ENCODE measurements at places on chromosomes 2 and 18.

DNA sequence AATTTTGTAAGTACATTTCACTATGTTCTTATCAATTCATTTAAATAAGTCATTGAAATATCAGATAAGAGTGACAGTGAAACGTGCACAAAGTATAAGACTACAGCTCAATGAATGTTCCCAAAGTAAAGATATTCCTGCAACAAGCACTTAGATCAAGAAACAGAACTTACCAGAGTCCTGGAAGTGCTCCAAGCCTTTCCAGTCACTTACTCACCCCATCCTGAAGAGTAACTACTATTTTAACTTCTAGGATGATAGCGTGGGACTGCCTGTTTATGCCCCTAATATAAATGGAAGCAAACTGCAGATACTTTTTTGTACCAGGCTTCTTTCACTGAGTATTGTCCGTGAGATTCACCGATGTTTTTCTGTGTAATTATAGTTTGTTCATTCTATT is 768.9 kb downstream of the SLC4A3 start:
- DNase-seq: no peak

GRCh38 chr2:105180491-105180972 is 61.0 kb upstream of the GPR45 start:
- DNase-seq: no peak

- DNase-seq: no peak
Observed at GRCh38 chr2:209382775-209383174, 41.1 kb upstream of the MAP2 start.

DNA sequence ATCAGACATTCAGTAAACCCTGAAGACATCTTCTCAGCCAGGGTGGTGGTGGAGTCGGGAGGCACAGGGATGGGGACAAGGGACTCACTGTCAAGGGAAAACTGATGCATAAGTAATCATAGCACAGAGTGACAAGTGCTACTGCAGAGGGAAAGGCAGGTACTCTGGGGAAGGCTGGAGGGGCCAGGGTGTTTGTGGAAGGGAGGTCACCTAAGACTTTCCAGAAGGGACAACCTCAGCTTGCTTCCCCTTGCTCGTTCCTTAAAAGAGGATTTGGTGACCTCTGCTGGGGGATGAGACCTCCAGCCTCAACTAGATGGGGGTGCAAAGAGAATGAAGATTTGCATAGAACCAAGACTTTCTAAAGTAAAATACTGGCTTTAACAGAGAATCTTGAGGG is 99.5 kb downstream of the SLC4A3 start:
- no peak for DNase-seq

DNA sequence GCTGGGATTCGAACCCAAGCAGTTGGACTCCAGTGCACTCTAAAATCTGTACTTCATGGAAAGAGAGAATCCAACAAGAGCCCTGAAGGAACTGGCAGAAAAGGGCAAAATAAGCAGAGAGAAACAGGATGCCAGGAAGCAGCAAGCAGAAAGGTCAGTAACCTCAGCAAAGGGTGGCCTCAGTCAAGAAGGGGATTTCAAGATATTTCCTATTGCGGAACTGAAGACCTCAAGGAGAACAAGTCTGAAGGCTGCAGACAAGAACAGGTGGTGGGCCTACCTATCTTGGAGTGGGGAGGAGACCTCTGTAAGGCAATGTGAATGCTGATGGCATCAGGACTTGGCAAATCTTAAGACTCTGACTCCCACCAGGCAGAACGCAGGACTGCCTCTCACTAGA is 20.1 kb upstream of the MREG start:
- no peak for DNase-seq

DNA sequence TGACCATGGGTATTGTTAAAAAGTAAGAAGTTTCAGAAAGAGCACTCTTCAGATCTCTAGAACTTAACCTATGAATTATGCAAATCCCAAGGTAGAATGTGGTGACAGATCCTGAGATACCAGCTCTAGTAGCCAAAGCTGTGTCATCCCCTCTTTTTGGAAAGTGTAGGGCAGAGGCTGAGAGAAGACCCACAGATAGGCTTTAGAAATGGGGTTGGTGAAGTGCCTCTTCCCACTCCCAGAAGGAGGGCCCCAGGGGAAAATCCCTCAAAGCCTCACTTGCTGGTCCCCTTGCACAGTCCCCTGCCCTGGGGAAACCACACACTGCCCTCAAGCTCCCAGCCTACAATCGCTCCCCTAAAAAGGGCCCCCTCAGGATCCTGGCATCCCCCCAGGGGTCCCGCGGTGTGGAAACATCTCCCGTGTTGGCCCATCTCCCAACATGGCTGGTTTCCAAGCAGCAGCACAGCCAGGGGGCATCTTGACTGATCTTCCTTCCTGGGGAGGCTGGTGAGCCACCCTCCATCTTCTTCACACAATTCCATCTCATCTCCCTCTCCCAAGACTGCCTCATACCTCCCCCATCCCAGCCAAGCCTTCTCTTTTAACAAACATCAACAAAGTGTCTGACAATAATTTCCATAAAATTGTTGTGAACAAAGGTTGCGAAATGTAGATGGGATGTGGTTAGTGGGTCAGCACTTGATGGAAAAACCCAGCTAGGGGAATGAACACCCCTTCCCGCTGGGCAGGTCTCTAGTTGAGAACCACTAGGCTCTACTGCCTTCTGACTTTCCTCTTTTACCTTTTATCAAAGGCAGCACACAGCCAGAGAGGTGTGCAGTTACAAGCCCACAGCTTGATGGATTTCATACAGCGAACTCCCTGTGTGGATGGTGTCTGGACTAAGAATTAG is 25.1 kb downstream of the MAL start:
- DNase-seq: no peak

- DNase-seq: no peak
Observed at GRCh38 chr2:38386377-38386776, 9.3 kb upstream of the ATL2 start.

DNA sequence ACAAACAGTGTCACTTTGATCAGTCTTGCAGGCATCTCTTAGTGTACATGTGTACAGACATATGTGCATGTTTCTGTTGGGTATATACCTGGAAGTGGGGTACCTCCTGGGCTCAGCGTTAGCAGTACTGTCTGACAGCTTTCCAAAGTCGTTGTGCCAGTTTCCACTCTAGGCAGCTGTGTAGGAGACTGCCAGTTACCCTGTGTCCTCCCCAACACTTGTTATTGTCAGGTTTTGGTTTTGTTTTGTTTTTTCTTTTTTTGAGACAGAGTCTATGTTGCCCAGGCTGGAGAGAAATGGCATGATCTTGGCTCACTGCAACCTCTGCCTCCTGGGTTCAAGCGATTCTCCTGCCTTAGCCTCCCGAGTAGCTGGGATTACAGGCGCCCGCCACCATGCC is 6.2 kb downstream of the FKBP1B start:
- no peak for DNase-seq

- DNase-seq: no peak
Observed at GRCh38 chr2:190455358-190456095, 47.4 kb downstream of the MFSD6 start.

Data from activated T-helper 9 cell treated with anti-CD3 and anti-CD28 coated beads, Interleukin-2, amount 50 U/mL, for 16 hours (primary cell).